ENCODE measurements at places on chromosomes 4 and X.

- no peak for DNase-seq
These were observed 40.1 kb downstream of the OFD1 start for GRCh38 chrX:13774696-13775095.

DNA sequence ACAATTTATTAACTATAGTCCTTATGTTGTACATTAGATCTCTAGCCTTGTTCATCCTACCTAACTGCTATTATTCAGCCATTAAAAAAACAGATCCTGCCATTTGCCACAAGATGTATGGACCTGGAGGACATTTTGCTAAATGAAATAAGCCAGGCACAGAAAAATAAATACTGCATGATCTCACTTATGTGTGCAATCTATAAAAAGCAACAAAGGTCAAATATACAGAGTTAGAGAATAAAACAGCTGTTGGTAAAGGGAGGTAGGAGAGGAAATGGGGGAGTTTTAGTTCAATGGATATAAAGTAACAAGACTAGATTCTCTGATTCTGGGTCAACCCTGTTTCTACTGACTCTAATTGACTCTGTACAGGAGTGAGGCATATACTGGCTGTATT lies 103.3 kb upstream of the FAM9C start:
- no peak for DNase-seq

- no peak for DNase-seq
These were observed 131.0 kb downstream of the ATXN3L start for GRCh38 chrX:13188731-13189309.

DNA sequence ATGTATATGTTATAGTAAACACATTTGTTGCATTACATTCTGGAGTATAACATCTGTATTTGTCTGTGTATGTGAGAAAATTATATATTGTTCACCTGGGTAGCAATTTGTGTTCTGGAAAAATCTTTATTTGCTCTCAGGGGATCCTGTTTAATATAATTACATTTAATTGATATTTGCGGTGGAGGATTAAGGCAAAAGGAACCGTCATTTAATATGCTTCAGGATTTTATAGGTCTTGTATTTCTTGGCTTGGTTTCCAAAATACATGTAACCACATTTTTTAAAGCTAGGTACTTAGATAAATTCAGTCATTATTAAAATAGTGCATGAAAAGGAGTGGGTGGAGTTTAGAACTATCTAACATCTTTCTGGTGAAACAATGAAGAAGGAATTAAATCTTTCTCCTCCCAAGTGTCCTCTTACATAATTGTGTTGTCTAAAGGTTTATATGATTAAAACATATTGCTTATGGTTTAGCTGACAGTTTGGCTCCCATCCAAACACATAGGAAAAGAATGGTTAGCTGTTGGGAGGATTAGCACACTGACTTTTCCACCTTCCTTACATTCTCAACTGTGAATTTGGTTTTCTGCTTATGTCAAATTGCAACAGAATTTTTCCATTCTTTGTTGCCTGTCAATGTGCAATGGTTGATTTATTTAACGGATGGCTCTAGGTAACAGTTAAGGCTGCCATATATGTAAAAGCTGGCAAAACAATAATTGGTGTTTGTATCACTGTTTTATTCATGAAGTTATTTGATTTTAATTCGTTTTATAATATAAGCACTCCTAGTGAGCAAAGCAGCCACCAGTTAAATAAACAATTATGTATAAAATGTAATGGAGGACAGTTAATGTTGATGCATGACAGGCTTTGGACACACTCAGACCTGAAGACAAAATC lies 250.8 kb upstream of the SFRP2 start:
- DNase-seq: peak; percentile 73

- DNase-seq: no peak
These were observed 326.8 kb downstream of the RAPGEF2 start for GRCh38 chr4:159429693-159430035.

GRCh38 chr4:188370777-188371176 lies 231.5 kb downstream of the TRIML1 start:
- no peak for DNase-seq

GRCh38 chr4:8391972-8392371 lies 48.6 kb downstream of the ACOX3 start:
- no peak for DNase-seq

DNA sequence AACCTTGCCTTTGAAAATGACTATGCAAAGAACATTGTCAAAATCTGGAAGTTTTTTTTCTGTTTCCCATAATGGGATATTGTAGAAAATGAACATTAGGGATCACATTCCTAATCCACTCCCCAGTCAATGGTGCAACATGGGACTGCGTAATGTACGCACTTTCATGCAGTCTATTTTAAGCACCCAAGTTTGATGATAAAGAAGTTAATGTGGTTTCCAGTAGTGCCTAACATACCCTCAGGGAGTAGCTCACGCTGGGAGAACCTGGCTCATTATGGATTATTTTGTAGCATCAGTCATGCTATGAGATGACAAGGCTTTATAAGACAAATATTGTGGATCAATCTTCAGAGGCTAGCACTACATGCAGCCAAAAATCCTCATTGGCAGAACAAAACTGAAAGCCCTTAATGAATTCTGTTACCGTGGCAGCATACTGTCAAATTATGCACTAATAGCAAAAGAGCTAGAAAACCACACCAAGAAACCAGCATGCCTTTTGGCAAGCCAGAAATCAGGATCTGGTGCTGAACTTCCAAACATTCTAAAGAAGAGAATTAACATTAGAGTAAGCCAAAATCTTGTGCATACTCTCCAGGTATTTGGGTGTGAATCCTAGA lies 1392.8 kb upstream of the TENM3 start:
- peak; percentile 57 for DNase-seq

DNA sequence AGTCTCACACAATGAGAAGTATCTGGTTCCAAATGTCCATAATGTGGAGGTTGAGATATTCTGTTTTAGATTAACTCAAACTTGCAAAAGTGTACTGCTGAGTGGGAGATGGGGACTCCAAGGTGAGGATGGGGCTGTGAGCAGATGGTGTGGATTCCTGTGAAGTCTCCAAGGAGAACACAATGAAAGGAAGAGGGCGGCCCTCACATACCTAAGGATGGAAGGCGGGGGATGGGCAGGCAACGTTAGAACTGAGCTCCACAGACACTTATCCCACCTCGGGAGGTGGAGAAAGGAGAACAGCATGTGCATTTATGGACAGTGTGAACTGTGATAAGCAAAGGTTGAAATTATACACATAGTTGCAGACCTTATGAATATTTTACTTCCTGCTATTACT lies 9.9 kb upstream of the SPATA4 start:
- DNase-seq: no peak

GRCh38 chr4:128444544-128445302 lies 157.1 kb upstream of the PGRMC2 start:
- DNase-seq: no peak

GRCh38 chr4:176642472-176642871 lies 150.2 kb downstream of the VEGFC start:
- DNase-seq: no peak

DNA sequence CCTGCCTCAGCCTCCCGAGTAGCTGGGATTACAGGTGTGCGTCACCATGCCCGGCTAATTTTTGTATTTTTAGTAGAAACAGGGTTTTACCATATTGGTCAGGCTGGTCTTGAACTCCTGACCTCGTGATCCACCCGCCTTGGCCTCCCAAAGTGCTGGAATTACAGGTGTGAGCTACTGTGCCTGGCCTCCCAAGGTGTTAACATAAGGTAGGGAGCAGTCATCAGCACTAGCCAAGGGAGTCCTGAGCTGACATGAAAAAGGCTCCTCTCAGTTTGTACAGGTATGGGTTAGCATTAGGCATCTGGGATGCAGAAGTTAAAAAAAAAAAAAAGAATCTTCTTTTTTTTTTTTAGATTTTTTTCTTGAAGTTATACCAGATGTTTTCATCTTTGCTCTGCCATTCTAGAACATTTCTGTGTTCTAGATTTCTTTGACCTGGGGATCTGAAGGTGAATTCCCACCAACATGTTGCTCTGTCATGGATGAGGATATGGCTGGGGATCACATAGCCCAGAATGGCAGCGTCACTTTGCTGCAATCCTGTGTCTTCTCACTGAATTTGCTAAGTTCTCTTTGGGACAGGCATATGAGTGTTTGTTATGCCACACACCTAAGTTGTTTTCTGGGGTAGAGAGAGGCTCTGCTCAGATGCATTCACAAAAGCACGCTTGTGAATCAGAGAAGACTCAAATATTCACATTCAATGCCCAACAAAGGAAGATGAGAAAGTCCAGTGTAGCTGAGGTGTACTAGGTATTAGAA lies 24.4 kb upstream of the PLA2G12A start:
- no peak for DNase-seq

GRCh38 chrX:18598413-18598812 lies 73.5 kb downstream of the RS1 start:
- no peak for DNase-seq

GRCh38 chrX:38817004-38817703 lies 15.9 kb downstream of the MID1IP1 start:
- DNase-seq: no peak

- DNase-seq: no peak
These were observed 3.2 kb downstream of the RGS12 start for GRCh38 chr4:3295837-3296624.

DNA sequence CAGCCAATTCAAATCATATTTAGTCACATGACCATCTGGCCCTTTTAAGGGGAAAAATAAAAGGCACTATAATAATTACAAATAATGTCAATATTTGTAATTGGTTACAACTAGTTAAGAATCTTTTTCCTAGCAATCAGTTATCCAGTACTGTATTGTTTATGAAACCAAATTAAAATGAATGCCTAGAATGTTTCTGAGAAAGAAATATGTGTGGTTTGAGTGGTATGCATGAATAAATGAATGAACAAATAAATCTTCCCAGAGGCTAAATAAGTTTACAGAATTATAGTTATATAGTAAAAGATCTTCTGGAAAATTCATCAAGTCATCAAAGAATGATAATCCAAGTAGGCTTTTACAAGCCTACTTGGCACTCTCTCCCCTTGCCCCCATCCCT lies 55.8 kb upstream of the F8A3 start:
- no peak for DNase-seq

GRCh38 chr4:146978641-146979040 lies 33.0 kb upstream of the TTC29 start:
- DNase-seq: no peak

- DNase-seq: no peak
These were observed 113.9 kb downstream of the NYX start for GRCh38 chrX:41561045-41561444.

GRCh38 chrX:57771689-57772088 lies 91.6 kb upstream of the NLRP2B start:
- no peak for DNase-seq

- DNase-seq: no peak
These were observed 49.7 kb downstream of the NELFA start for GRCh38 chr4:1959104-1959384.

DNA sequence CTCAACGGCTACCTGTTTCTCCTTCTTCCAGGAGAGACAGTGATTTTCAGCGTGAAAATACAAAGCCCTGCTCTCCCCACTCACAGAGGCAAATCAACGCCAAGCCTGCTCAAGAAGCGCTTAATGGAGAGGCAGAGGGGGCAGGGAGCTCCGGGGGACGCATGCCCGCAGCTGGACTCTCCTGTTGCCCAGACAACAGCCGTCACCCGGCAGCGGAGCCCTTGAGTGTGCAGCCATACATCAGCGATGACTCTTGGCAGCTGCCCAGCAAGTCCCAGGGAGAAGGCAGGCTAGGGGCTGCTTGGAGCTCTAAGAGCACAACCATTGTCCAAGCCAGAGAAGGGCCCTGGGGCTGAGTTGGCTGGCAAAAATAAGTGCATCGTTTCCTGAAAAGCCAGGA lies 71.0 kb upstream of the AFAP1 start:
- peak; percentile 99 for DNase-seq

DNA sequence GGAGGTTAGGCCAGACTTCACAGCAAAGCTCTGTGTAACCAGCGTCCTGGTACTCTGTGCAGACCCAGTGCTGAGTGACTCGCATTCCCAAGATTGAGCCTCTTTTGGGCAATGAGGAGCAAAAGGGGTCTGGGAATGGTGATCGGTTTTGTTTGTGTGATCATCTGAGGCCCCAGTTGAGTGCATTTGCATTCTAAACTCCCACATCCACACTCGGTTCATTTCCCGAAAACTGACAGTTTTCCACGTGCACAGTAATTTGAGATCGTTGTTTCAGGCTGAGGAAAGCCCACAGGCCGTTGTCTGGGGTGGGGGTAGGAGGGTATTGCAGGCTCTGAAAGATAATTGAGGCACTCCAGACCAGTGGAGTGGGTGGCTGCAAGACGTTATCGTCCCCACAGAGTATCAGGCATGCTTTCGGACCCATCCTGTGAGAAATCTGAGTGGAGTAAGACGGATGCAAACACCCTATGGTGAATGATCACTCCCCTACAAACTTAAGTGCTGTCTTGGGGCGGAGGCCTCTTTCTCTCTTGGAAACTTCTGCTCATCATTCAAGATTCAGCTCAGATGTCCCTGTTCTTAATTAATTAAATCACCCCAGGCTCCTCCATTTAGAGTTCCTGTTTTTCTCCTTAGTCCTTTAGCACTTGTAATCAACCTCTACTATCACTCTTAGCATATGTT lies 96.1 kb downstream of the AFF1 start:
- DNase-seq: no peak

GRCh38 chr4:13268703-13269102 lies 215.4 kb downstream of the RAB28 start:
- DNase-seq: no peak

Measured in COR-L47 (cell line).